Glutamatergic neuron (in vitro differentiated cells): ENCODE measurements at places on chromosomes 6 and 20. TPM values are rescaled to one million over a fixed set of nuclear protein-coding genes. Genes with fewer than 3 reads are reported as not detected.

The CST5 gene
- not detected for total RNA-seq

The PPP1R14C gene
- 4.1 TPM for total RNA-seq

The SLC17A3 gene
- total RNA-seq, result not detected

The ATG5 gene
- 24.8 TPM for total RNA-seq
